Neural crest cell (in vitro differentiated cells): ENCODE measurements at places on chromosomes 2 and 18. TPM values are rescaled to one million over a fixed set of nuclear protein-coding genes. Genes with fewer than 3 reads are reported as not detected.

DNA sequence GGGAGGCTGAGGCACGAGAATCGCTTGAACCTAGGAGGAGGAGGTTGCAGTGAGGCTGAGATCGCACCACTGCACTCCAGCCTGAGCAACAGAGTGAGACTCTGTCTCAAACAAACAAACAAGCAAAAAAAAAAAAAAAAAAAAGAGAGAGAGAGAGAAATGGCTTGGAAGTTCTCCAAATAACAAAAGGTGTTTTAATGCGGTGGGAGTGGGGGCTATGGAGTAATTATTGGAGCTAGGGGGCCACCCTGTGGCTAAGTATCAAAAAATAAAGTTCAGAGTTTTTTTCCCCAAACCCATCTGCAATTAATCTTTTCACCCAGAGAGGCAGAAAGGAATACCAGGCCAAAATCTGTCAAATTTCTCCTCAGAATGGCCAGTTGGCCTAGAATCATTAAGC, 23.0 kb upstream of the CEP68 start:
- no peaks in the 10 kb centered on the region for H3K36me3 ChIP-seq
- H3K4me1 ChIP-seq: peaks cover 15% of the 10 kb centered on the region
- no peak for DNase-seq
- no peak overlapping the region for H3K4me3 ChIP-seq
- no peaks in the 10 kb centered on the region for H3K27me3 ChIP-seq

The DUSP2 gene
- total RNA-seq: 1.0 and 1.1 TPM in 2 replicates

The IL1F10 gene
- total RNA-seq: not detected in 2 replicates

GRCh38 chr2:110828330-110828729, 96.0 kb downstream of the ACOXL start:
- H3K27me3 ChIP-seq: no peaks in the 10 kb centered on the region
- no peak overlapping the region for H3K27ac ChIP-seq
- peaks cover 4% of the 10 kb centered on the region for H3K4me1 ChIP-seq
- no peak overlapping the region for H3K4me3 ChIP-seq
- peaks cover 4% of the 10 kb centered on the region for H3K36me3 ChIP-seq
- no peak for DNase-seq

The UPP2 gene
- total RNA-seq: not detected in 2 replicates

The GRHL1 gene
- total RNA-seq: 2.0 and 3.4 TPM in 2 replicates

The LHCGR gene
- total RNA-seq: 0.12 TPM in 1 of 2 replicates, not detected in the other

DNA sequence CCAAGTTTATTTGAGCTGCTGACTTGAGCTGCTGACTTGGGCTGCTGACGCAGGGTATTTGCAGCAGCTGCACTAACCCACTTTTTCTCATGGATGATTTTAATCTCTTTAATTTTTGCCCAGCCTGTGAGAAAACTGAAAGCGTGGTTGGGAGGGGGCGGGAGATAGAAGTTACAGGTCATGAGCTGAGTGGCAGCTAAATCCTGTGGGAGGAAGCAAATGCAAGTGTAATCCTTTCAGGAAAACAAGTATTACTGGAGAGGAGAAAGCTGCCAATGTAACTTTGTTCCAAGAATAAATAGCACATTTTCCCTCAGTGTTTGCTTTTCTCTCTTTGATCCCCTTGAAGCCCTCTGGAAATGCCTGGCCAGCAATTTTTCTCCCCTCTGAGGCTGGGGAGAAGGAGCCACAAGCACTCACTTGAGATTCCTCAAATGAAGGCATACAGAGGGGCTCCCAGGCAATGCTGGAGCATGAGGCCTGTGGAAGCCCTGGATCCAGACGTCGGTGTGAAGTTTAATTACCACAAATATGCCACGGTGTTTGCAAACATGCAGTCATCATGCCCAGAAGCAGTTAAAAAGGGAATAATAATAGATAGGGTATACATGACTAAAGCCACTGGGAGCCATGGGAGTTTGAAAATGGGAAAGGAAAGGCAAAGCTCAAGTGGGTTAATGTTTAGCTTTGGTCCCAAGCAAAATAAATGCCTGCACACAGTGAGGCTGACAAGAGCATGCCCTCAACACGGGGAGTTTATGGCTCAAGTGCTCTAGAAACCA, 10.4 kb upstream of the EVA1A start:
- peaks cover 17% of the 10 kb centered on the region for H3K4me1 ChIP-seq
- no peaks in the 10 kb centered on the region for H3K36me3 ChIP-seq
- peaks cover 4% of the 10 kb centered on the region for H3K27me3 ChIP-seq
- no peak overlapping the region for H3K27ac ChIP-seq
- no peak for DNase-seq

The EPB41L5 gene
- total RNA-seq: 41.1 and 42.7 TPM in 2 replicates

The CRACDL gene
- total RNA-seq: 0.37 and 0.48 TPM in 2 replicates

DNA sequence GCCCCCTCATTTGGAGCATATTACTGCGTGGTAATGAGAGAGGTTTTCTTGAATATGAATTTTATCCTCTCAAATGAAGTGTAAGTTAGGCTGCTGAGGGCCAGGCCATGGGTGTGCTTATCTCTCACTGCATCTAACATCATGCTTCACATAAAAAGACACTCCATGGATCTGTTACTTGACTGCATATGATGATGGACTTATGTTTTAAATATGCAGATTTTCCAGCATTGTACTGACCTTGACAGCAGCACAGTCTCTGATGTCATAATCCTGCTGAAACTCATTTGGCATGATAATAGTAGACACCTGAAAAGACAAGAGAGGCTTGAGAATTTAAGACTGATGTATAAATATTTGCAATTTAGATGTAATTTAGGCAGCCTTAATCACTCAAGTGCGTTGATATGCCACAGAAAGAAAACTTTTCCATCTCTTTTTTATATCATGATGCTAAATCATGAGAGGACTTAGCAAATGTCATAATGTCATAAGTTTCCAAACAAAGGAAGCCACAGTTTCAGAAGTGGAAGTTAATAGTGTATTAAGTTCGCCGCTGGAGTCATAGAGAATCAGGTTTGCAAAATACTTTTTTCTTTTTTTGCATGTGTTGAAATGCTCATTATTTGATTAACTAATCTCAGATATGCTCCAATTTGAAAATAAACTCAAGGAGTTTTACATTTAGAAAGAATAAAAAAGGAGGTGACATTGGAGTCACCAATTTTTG, 62.7 kb upstream of the CD302 start:
- no peaks in the 10 kb centered on the region for H3K27me3 ChIP-seq
- no peaks in the 10 kb centered on the region for H3K36me3 ChIP-seq
- DNase-seq: no peak
- peaks cover 11% of the 10 kb centered on the region for H3K4me1 ChIP-seq
- H3K4me3 ChIP-seq: no peak overlapping the region
- no peak overlapping the region for H3K27ac ChIP-seq

- no peak for DNase-seq
- no peaks in the 10 kb centered on the region for H3K4me1 ChIP-seq
- H3K27me3 ChIP-seq: no peaks in the 10 kb centered on the region
- no peak overlapping the region for H3K4me3 ChIP-seq
- H3K36me3 ChIP-seq: no peaks in the 10 kb centered on the region
These were observed 215.5 kb downstream of the RNF144A start for GRCh38 chr2:7132753-7133152.

GRCh38 chr2:47069628-47070154, 85.4 kb downstream of the STPG4 start:
- no peaks in the 10 kb centered on the region for H3K36me3 ChIP-seq
- H3K27me3 ChIP-seq: no peaks in the 10 kb centered on the region
- no peak overlapping the region for H3K4me3 ChIP-seq
- peaks cover 31% of the 10 kb centered on the region for H3K4me1 ChIP-seq
- no peak for DNase-seq
- no peak overlapping the region for H3K27ac ChIP-seq

GRCh38 chr2:124607679-124608078, 582.6 kb downstream of the CNTNAP5 start:
- H3K27ac ChIP-seq: peak overlapping the region; percentile 57
- DNase-seq: no peak
- H3K4me3 ChIP-seq: no peak overlapping the region
- no peaks in the 10 kb centered on the region for H3K27me3 ChIP-seq

The ALPI gene
- total RNA-seq: not detected in 2 replicates

DNA sequence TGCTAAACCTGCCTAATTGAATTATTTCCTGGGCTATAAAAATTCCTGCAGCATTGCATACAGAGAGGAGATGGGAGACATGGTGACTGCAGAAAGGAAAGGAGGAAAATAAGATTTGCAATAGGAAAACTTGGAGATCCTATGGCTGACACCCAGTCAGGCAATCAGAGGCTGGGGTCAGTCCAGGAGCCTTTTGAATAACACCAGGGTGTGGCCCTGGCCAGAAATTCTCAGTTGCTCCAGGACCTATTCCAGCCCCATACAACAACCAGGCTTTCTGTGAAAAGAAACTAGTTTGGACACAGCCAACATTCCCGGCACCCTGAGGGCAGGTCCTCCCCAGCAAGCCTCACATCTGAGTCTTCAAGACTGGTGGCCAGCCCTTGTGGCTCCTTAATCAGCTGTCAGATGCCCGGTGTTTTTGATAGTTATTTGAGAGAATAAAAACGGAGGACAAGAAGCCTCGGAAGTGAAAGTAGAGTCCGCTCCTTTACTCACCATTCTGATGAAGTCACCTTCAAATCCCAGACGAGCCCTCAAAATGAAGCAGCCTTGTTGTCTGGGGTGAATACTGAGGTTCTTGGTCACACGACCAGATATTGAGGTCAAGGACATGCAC, 31.1 kb upstream of the GMCL1 start:
- H3K27ac ChIP-seq: peak overlapping the region; percentile 51
- H3K36me3 ChIP-seq: no peaks in the 10 kb centered on the region
- no peak for DNase-seq
- peaks cover 3% of the 10 kb centered on the region for H3K27me3 ChIP-seq

DNA sequence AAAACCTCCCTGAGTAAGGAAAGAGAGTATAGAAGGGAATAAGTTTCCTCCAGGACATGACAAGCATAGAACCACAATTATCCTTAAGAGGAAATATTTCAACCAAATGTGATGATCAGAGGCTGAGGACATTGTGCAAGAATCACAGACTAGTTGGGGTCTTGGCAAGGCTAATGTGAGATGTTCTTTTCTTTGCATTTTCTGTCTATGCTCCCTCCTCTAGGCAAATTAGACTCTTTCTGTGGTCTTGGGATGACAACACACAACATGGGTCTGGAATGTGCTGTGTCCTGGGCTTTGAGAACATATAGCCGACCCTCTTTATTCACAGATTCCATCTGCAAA, 32.0 kb upstream of the IL1RL1 start:
- no peak overlapping the region for H3K4me3 ChIP-seq
- no peak overlapping the region for H3K27ac ChIP-seq
- DNase-seq: no peak
- no peaks in the 10 kb centered on the region for H3K27me3 ChIP-seq
- peaks cover 22% of the 10 kb centered on the region for H3K4me1 ChIP-seq

The CXCR4 gene
- total RNA-seq: 37.5 and 39.5 TPM in 2 replicates

- H3K4me1 ChIP-seq: peaks cover 31% of the 10 kb centered on the region
- H3K4me3 ChIP-seq: no peak overlapping the region
- no peaks in the 10 kb centered on the region for H3K27me3 ChIP-seq
- no peak overlapping the region for H3K27ac ChIP-seq
- no peak for DNase-seq
These were observed 35.0 kb downstream of the RTN4 start for GRCh38 chr2:55014962-55015939.

- H3K4me3 ChIP-seq: no peak overlapping the region
- peaks cover 27% of the 10 kb centered on the region for H3K27me3 ChIP-seq
- no peak overlapping the region for H3K27ac ChIP-seq
- H3K36me3 ChIP-seq: no peaks in the 10 kb centered on the region
- peaks cover 5% of the 10 kb centered on the region for H3K4me1 ChIP-seq
These were observed 7.7 kb downstream of the CYP1B1 start for GRCh38 chr2:38068234-38068633.

The GRB14 gene
- 0.82 and 0.93 TPM in 2 replicates for total RNA-seq

DNA sequence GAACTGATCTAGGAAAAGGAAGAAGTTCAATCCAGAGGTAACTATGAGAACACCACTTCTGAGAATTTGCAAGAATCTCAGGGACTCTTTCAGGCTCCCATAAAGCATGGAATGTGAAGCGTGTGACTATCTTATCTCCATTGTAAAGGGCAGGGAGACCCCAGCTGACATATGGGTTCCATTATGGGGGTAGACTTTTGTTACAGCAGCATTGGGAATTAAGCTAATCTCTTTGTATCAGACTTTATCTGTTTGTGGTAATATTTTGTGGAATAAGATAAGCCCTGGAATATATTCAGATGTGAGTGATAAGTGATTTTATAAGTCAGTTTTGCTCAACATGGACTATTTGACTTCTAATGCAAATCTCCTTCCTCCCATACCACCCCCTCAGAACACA, 468.3 kb downstream of the MEIS1 start:
- no peaks in the 10 kb centered on the region for H3K4me1 ChIP-seq
- H3K4me3 ChIP-seq: no peak overlapping the region
- no peaks in the 10 kb centered on the region for H3K36me3 ChIP-seq
- H3K27me3 ChIP-seq: no peaks in the 10 kb centered on the region
- no peak for DNase-seq

The TPO gene
- total RNA-seq: not detected in 2 replicates

- no peak overlapping the region for H3K27ac ChIP-seq
- no peaks in the 10 kb centered on the region for H3K4me1 ChIP-seq
These were observed 21.5 kb downstream of the MPPE1 start for GRCh38 chr18:11886577-11887110.

DNA sequence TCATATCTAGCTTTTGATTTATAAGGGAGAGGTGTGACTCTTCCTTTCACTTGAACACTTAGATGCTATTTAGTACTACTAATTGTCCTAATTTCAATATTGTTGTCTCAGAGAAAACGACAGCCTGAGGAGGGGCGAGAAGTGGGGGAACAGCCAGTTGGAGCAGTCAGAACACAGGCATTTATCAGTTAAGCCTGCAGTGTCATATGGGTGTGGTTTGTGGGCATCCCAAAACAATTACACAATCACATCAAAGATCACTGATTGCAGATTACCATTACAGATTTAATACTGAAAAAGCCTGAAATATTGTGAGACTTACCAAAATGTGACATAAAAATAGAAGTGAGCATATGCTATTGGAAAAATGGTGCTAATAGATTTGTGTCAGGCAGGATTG, 15.8 kb downstream of the TMEM131 start:
- H3K4me3 ChIP-seq: no peak overlapping the region
- peaks cover 46% of the 10 kb centered on the region for H3K36me3 ChIP-seq
- H3K27me3 ChIP-seq: no peaks in the 10 kb centered on the region
- peaks cover 10% of the 10 kb centered on the region for H3K4me1 ChIP-seq

GRCh38 chr2:227377467-227378351, 1.4 kb downstream of the TM4SF20 start:
- H3K36me3 ChIP-seq: no peaks in the 10 kb centered on the region
- H3K27me3 ChIP-seq: no peaks in the 10 kb centered on the region
- DNase-seq: no peak
- H3K4me1 ChIP-seq: peaks cover 7% of the 10 kb centered on the region

GRCh38 chr2:176328149-176328548, 58.9 kb downstream of the MTX2 start:
- no peaks in the 10 kb centered on the region for H3K27me3 ChIP-seq
- no peak overlapping the region for H3K27ac ChIP-seq
- peaks cover 17% of the 10 kb centered on the region for H3K4me1 ChIP-seq
- peaks cover 6% of the 10 kb centered on the region for H3K36me3 ChIP-seq
- no peak overlapping the region for H3K4me3 ChIP-seq

- H3K27me3 ChIP-seq: no peaks in the 10 kb centered on the region
- peaks cover 19% of the 10 kb centered on the region for H3K36me3 ChIP-seq
- no peak overlapping the region for H3K27ac ChIP-seq
- no peaks in the 10 kb centered on the region for H3K4me1 ChIP-seq
- no peak for DNase-seq
These were observed 15.9 kb upstream of the CHAC2 start for GRCh38 chr2:53751728-53752127.

The BCL2 gene
- 14.1 and 15.1 TPM in 2 replicates for total RNA-seq

- no peak for DNase-seq
- no peak overlapping the region for H3K27ac ChIP-seq
- no peak overlapping the region for H3K4me3 ChIP-seq
- peaks cover 16% of the 10 kb centered on the region for H3K4me1 ChIP-seq
- H3K27me3 ChIP-seq: no peaks in the 10 kb centered on the region
These were observed 8.8 kb downstream of the FOSL2 start for GRCh38 chr2:28401411-28401810.
